ENCODE measurements at places on chromosomes 7 and 10.

GRCh38 chr10:32245760-32246159, 101.2 kb downstream of the EPC1 start:
- DNase-seq: no peak

DNA sequence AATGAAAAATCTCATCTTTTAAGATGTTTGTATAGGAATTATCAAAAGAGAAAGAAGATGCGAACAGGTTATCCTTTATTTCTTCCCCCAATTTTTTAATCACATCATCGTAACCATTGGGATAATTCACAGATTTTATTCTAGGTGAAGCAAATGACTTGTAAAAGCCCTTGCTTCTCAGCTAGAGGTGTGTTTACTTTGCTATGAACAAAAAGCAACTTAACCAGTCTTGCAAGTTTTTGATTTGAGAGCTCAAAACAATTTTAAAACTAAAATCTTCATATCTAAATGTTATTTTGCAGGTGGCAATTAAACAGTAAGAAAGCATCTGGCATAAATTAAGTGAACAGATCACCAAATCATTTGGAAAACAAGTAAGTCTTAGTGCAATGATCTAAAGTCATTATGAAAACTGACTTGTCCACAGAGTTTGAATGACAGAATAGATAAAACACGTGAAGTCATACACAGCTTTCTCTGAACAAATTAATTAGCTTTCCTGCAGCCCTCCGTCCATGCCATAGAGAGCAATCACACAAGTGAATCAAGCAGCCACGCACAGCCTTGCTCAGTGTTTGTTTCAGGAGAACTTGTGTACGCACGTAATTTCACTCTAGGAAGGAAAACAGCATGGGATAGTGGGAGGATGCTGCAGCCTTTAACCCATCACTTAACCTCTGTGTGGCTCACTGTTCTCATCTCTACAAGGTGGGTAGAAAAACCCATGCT, 85.0 kb upstream of the ZNF800 start:
- DNase-seq: no peak

- DNase-seq: no peak
Measured at GRCh38 chr7:24743471-24743870, 13.8 kb downstream of the GSDME start.

GRCh38 chr10:52056291-52056690, 257.8 kb upstream of the DKK1 start:
- DNase-seq: no peak

DNA sequence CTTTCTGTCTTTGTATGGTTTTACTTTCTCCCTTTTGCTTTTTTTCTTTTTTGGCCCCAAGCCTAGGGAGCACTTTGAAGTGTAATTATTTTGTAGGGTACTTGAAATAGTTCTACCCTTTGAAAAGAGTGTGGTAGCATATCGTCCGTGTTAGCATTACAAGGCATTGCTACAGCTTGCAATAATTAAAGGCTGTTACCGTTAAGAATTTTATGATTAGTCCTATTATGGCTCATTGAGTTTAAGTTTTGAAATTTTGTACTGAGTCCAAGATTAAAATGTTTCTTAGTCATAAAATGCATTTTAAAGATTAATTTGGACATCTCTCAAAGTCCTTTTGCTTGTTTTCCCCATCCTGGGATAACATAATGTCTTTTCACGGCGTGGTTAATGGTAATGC, 490.0 kb upstream of the LRRN3 start:
- no peak for DNase-seq

- DNase-seq: peak; percentile 2
Measured at GRCh38 chr7:30406664-30407425, 71.7 kb downstream of the NOD1 start.

- no peak for DNase-seq
Measured at GRCh38 chr10:6017781-6018354, 40.5 kb upstream of the IL15RA start.

- no peak for DNase-seq
Measured at GRCh38 chr10:121243609-121244241, 354.5 kb downstream of the FGFR2 start.

- no peak for DNase-seq
Measured at GRCh38 chr10:112287844-112288243, 4.6 kb downstream of the TECTB start.

DNA sequence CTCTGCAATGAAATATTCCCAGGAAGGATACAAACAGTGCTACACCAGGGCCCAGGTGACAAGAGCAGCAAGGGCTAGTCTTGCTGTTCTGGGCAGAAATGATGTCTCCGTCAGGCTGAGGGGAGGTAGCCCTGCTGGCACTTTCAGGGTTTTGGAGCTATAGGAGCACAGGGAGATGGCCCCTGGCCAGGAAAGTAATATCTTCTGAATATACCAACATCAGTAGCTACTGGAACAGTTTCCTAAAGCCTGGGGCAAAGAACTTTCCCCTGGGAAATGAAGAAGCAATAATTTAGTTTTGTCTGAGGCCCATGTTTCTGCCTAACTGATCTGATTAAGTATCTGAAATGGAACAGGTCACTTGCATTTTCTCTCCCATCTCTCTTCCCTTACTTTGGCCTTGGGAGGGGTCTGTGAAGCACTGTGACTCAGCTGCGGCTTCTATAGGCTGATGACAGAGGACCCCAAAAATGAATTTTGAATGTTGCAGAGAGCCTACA, 489.1 kb upstream of the PODXL start:
- no peak for DNase-seq

GRCh38 chr10:52332815-52333214, 18.7 kb downstream of the DKK1 start:
- DNase-seq: no peak

DNA sequence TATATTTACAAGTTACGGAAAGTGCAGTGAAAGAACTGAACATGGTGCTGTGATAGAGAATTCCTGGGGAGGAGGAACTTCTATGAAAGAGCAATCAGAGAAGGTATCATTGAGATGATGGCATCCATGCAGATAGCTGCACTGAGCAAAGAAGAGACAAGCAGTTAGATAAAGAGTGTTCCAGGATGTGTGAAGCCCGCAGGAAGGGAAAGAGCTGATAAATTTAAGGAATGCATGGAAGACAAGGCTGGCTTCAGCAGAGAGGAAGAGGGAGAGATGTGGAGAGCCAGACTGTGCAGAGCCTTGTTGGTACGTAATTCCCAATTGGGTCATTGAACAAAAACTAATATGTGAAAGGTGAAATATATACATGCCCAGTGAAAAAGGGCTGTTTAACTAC, 538.9 kb downstream of the INHBA start:
- no peak for DNase-seq
